ENCODE measurements at places on chromosomes 6 and 20. TPM values are rescaled to one million over a fixed set of nuclear protein-coding genes. Genes with fewer than 3 reads are reported as not detected.
A peak's percentile ranks its signal among the peaks of the same experiment; 100 is the strongest.

Gene CCN6
- total RNA-seq, result not detected

Gene BMP6
- 0.61 TPM for total RNA-seq

Gene HDGFL1
- not detected for total RNA-seq

Gene MICAL1
- total RNA-seq, result 84.9 TPM

Gene CDC5L
- 34.6 TPM for total RNA-seq

Gene COL19A1
- not detected for total RNA-seq

Gene FAM83C
- not detected for total RNA-seq

Gene CST4
- total RNA-seq, result not detected

Gene MAP3K5
- 1.6 TPM for total RNA-seq

Gene DNAH8
- total RNA-seq, result not detected

Gene PXDC1
- 3.1 TPM for total RNA-seq

Gene HMGN4
- 54.7 TPM for total RNA-seq

GRCh38 chr6:169424149-169424804, 170.6 kb upstream of the THBS2 start:
- no peak overlapping the region for H3K4me3 ChIP-seq
- no peaks in the 10 kb centered on the region for H3K4me1 ChIP-seq
- no peaks in the 10 kb centered on the region for H3K27me3 ChIP-seq
- no peak for DNase-seq
- peaks cover 16% of the 10 kb centered on the region for H3K36me3 ChIP-seq
- no peak overlapping the region for H3K27ac ChIP-seq

DNA sequence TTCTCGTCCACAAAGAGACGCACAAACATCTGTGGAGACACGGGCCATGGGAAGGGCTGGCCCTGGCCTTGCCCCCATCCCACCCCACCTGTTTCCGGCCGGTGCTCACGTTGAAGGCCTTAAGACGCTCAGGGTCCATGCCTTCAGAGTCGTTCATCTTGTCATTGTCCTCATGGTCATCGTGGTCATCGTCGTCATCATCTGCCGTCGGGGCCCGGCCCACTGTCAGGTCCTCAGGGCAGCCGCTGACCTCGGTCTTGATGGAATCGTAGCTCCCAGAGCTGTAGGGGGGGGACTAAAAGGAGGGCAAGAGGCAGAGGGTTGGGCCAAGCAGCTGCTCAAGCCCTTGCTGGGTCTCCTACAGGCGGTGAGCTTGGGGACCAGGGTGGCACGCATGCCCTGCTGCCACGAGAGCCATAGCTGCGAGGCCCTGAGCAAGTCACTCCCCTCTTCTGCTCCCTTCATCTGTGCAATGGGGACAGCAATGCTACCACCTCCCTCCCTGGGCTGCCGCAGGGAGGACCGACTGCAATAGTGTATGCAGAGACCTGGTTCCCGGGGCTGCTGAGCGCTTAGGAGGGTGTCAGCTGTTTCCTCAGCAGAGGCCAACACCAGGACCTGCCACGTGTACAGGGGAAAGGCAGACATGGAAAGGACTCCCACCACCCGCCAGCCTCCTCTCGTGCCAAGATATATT, 95.5 kb downstream of the ASXL1 start:
- no peaks in the 10 kb centered on the region for H3K27me3 ChIP-seq
- no peak overlapping the region for H3K4me3 ChIP-seq
- DNase-seq, result no peak

GRCh38 chr20:11544029-11544678, 373.5 kb upstream of the BTBD3 start:
- peaks cover 4% of the 10 kb centered on the region for H3K36me3 ChIP-seq
- peaks cover 10% of the 10 kb centered on the region for H3K4me1 ChIP-seq
- no peaks in the 10 kb centered on the region for H3K27me3 ChIP-seq
- no peak overlapping the region for H3K4me3 ChIP-seq
- no peak for DNase-seq

GRCh38 chr20:16175322-16175961, 397.8 kb downstream of the KIF16B start:
- no peak overlapping the region for H3K27ac ChIP-seq
- no peaks in the 10 kb centered on the region for H3K4me1 ChIP-seq
- no peak overlapping the region for H3K4me3 ChIP-seq
- H3K36me3 ChIP-seq, result no peaks in the 10 kb centered on the region
- H3K27me3 ChIP-seq, result no peaks in the 10 kb centered on the region

GRCh38 chr20:39853050-39853449, 836.0 kb downstream of the MAFB start:
- no peak for DNase-seq
- H3K4me3 ChIP-seq, result no peak overlapping the region
- H3K36me3 ChIP-seq, result no peaks in the 10 kb centered on the region
- H3K4me1 ChIP-seq, result no peaks in the 10 kb centered on the region

DNA sequence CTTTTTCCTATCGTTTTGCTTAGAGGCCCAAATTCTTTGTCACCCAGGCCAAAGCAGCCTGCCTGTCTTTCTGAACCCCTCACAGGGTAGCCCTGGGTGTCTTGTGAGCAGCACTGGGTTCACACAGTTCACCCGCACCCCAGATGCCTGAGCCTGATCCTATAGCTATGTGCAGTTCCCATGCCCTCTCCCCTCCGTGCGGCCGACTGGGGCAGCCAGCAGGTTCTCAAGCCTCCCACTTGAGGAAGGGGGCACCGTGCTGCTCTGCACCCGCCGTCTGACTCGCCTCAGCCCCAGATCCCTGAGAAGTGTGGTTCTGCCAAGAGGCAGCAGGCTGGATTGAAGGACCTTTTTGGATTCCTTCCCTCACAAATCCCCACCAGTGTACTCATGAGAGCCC, 89.0 kb downstream of the PSMB1 start:
- no peak overlapping the region for H3K27ac ChIP-seq
- peaks cover 5% of the 10 kb centered on the region for H3K36me3 ChIP-seq
- no peaks in the 10 kb centered on the region for H3K4me1 ChIP-seq

DNA sequence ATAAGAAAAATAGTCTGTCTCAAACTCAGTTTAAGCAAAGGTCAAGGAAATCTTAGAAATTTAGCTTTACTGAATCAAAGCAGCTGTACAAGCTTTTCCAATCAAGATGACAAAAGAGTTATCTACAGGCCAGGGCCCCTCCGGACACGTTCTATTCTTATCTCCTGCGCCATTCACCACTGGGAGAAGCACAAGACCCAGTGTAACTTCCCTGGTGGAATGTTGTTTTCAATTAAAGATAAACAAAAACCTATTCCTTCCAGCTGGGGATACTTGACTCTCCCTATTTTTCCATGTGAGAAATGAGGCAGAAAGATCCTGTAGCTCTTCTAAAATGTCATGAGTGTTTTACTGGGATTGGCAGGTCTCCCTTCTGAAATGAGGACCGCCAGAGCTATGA, 123.3 kb downstream of the TBX18 start:
- no peak for DNase-seq
- no peaks in the 10 kb centered on the region for H3K4me1 ChIP-seq
- H3K36me3 ChIP-seq, result no peaks in the 10 kb centered on the region
- no peak overlapping the region for H3K27ac ChIP-seq

GRCh38 chr6:1461207-1461606, 71.8 kb downstream of the FOXF2 start:
- DNase-seq, result no peak
- H3K27me3 ChIP-seq, result no peaks in the 10 kb centered on the region
- H3K36me3 ChIP-seq, result no peaks in the 10 kb centered on the region
- H3K27ac ChIP-seq, result no peak overlapping the region
- H3K4me1 ChIP-seq, result peaks cover 9% of the 10 kb centered on the region

DNA sequence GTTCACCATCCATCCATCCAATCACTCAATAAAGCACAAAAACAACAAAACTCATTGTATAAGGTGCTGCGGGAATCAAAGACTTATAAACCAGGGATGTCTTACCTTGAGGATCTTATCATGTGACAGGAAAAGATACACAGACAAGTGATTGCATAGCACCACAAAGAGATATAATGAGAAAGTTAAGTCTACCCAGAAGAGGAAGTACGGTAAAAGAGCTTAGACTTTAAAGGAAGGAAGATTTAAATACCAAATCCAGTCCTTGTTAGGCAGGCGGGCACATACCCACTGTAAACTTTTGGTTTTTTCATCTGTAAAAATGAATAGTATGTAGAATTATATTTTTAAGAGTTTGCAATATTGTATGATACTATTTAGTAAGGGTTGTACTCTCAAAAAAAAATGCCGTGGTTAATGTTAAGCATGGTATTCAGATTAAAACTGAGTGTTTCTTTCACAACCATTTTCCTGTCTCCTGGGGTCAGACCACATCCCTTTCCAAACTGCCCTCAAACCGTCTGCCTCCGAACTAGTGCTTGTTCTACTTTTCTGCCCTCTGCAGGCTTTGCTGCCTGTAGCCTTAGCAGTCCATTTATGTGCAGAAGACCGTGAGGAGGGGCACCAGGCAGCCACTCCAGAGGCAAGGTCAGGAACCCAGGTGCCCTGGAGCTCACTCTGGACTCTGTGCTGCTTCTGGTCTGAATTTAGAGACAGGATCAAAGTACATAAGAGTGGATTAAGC, 179.5 kb upstream of the SYNDIG1 start:
- DNase-seq, result peak; percentile 38
- H3K4me3 ChIP-seq, result no peak overlapping the region
- H3K27ac ChIP-seq, result no peak overlapping the region
- H3K27me3 ChIP-seq, result no peaks in the 10 kb centered on the region

DNA sequence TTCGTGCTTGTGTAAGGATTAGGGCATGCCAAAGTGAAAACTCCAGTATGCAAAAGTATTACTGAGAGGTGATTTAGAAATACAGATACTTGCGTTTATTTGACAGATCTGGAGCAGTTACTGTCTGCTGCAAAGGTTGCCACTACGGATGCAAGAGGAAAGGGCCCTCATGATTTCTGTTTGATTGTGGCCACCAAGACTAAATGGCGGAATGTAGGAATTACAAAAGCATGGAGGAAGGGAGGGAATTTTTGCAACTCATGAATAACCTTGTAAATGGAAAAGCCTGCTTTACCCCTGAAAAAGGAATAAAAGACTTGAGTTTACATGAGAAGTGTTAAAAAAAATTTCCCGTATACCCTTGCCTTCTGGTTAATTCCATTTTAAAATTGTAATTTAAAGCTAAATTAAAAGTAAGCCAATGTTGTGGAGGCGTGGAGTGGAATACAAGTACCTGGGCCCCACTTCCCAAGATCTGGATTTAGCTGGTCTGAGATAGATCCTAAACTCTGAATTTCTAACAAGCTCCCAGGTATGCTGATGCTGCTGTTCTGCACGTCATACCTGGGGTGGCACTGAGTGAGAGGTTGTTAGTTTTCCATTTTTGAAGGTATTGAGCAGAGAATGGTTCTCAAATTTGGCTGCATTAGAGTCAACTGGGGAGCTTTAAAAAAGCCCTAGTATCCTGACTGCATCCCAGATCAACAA, 56.6 kb upstream of the NKX2-2 start:
- no peaks in the 10 kb centered on the region for H3K36me3 ChIP-seq
- peaks cover 16% of the 10 kb centered on the region for H3K4me1 ChIP-seq
- H3K27ac ChIP-seq, result peak overlapping the region; percentile 43
- no peaks in the 10 kb centered on the region for H3K27me3 ChIP-seq

DNA sequence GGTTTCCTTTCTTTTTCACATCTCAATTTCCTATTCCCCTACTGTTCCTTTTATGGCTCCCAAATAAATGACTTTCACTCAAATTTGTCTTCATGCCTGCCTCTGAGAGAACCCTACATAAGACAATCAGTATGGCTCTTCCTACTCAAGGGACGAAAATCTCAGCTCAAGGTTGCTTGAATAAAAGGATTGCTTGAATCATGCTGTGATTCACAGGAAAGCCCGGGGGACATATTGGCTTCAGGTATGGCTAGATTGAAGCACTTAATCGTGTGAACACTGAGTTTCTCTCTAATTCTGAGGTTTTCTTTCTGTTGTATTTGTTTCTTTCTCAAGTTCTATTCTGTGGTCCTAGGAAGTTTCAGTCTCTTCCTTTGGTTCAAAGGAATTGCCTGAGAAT, 140.3 kb upstream of the SULF2 start:
- no peaks in the 10 kb centered on the region for H3K36me3 ChIP-seq
- H3K27me3 ChIP-seq, result no peaks in the 10 kb centered on the region

DNA sequence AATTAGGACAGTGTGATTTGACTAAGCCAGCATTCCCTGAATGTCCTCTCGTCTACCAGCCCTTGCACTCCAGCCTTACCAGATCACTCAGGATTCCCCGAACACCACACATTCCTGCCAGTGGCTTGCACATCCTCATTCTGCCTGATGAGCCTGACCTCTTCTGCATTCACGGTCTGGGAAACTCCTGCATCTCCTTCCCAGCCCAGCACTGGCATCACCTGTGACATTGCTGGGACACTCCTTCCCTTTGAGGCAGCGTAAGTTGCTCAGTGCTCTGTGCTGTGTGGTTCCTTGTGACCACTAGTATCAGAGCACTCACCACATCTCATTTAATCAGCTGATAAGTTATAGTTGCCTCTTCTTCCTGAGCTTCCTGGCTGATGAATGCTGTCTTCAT, 17.3 kb downstream of the NCOA7 start:
- H3K4me3 ChIP-seq, result no peak overlapping the region
- no peaks in the 10 kb centered on the region for H3K27me3 ChIP-seq
- H3K4me1 ChIP-seq, result no peaks in the 10 kb centered on the region
- DNase-seq, result no peak

GRCh38 chr20:60966766-60967165, 285.3 kb upstream of the CDH4 start:
- no peaks in the 10 kb centered on the region for H3K36me3 ChIP-seq
- no peak for DNase-seq
- no peak overlapping the region for H3K4me3 ChIP-seq
- no peaks in the 10 kb centered on the region for H3K27me3 ChIP-seq
- H3K4me1 ChIP-seq, result no peaks in the 10 kb centered on the region

DNA sequence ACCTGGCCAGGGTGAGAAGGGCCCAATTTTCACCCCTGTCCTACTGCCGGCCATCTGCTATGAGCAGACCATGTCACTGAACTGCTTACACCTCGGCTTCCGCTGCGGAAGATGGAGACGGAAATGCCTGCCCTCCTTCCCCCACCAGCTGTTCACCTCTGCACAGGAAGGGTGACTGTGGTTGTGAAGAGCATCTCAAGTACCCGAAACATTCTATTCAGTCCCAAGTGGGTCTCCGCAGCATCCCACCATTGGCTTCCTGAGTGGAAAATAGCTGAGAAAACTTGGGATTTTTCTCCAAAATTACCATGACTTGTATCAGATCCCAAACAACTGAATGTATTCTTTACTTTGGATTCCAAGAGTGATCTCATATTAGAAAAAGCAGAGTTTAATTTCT, 16.1 kb downstream of the DOK5 start:
- no peaks in the 10 kb centered on the region for H3K27me3 ChIP-seq
- DNase-seq, result no peak
- no peaks in the 10 kb centered on the region for H3K4me1 ChIP-seq
- no peak overlapping the region for H3K4me3 ChIP-seq
- H3K36me3 ChIP-seq, result no peaks in the 10 kb centered on the region

- H3K4me3 ChIP-seq, result no peak overlapping the region
- DNase-seq, result no peak
- H3K27ac ChIP-seq, result no peak overlapping the region
- H3K4me1 ChIP-seq, result no peaks in the 10 kb centered on the region
- peaks cover 13% of the 10 kb centered on the region for H3K36me3 ChIP-seq
Observed at GRCh38 chr6:170031684-170032121, 259.2 kb downstream of the DLL1 start.

- H3K27ac ChIP-seq, result no peak overlapping the region
- H3K27me3 ChIP-seq, result no peaks in the 10 kb centered on the region
- H3K36me3 ChIP-seq, result peaks cover 18% of the 10 kb centered on the region
Observed at GRCh38 chr6:157585274-157586087, 204.5 kb downstream of the ZDHHC14 start.

GRCh38 chr6:127435626-127436220, 23.5 kb downstream of the KIAA0408 start:
- no peak overlapping the region for H3K27ac ChIP-seq
- no peaks in the 10 kb centered on the region for H3K27me3 ChIP-seq
- H3K4me3 ChIP-seq, result no peak overlapping the region
- DNase-seq, result no peak
- H3K4me1 ChIP-seq, result no peaks in the 10 kb centered on the region
- no peaks in the 10 kb centered on the region for H3K36me3 ChIP-seq

- H3K4me1 ChIP-seq, result peaks cover 20% of the 10 kb centered on the region
- H3K4me3 ChIP-seq, result no peak overlapping the region
- peaks cover 5% of the 10 kb centered on the region for H3K36me3 ChIP-seq
- no peaks in the 10 kb centered on the region for H3K27me3 ChIP-seq
- no peak overlapping the region for H3K27ac ChIP-seq
Observed at GRCh38 chr6:111767752-111768430, 105.4 kb downstream of the FYN start.

All from H9 (cell line).